ENCODE measurements at places on chromosomes 7 and 10.

- no peak for DNase-seq
Measured at GRCh38 chr7:30145426-30145970, 10.7 kb downstream of the MTURN start.

DNA sequence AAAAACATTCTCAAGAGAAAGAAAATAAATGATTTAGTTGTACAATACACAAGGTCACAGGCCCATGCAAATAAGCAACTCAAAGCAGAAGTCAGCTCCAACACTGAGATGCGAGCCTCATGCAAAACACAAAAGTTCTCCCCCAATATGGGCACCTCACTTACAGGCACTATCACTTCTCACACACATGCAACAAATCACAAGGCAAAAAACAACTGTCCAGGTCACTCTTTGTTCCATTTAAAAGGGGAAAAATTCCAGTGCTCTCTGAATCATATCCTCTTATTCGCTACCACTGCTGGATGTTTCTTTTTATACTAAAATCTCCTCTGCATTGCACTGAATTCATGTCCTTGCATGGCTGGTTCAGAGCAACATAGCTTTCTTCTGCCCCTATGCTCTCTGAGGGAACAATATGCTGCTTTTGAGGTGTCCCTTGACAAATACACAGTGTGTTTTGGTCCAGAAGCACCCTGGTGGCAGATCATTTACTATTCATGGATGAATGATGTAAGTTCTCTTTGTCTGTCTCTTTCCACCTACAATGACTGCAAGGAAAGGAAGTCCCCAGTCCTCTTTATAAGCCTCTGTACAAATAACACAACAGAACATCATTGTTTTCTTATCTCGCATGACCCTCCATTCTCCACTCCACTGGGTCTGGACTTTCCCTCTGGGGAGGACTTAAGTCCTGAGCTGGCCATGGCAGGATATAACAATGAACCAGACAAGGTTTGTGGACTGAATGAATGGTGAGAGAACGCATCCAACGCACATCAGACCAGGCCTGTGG is 85.4 kb upstream of the GSDME start:
- DNase-seq: no peak

- no peak for DNase-seq
Measured at GRCh38 chr10:114655671-114656070, 2.4 kb downstream of the ABLIM1 start.

- no peak for DNase-seq
Measured at GRCh38 chr7:2812114-2812487, 32.0 kb downstream of the GNA12 start.

DNA sequence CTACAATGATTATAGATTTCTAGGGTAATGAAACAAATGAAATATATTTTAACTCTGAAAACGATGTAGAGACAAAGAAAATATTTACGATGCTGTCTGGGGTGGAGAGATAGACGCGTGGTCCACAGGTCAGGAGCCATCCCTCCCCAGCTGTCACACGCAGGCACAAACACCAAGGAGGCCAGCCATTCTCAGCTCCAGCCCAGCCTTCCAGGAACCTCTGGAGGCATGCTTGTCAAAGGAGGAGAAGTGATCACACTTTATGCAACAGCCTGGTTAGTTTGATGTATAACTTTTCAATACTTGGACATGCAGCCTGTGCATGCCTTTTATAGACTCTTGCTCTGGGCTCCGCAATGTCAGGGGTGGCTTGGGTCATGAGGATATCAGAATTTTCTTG is 391.5 kb upstream of the MGMT start:
- DNase-seq: no peak

- no peak for DNase-seq
Measured at GRCh38 chr10:29470843-29471543, 163.8 kb downstream of the SVIL start.

- no peak for DNase-seq
Measured at GRCh38 chr10:59181668-59182067, 5.2 kb downstream of the PHYHIPL start.

- DNase-seq: no peak
Measured at GRCh38 chr10:17427201-17427600, 27.2 kb downstream of the ST8SIA6 start.

DNA sequence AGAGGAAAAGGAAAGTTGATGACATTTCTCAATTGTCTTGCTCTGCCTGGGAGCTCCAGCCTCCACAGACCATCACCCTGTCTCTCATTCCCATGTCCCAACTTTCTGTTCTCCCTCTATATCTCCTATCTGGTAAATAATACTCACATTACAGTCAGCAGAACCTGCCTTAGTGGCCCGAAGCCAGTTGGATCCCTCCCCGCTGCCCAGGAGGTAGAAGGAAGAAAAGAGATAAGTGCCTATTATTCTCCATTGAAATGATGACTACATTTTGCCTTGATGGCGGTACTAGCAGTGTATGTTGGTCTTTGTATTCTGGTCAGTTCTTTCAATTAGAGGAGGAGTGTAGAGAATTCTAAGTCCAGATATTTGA is 91.9 kb downstream of the CSTF2T start:
- no peak for DNase-seq
